ENCODE measurements at places on chromosomes 11 and 22. TPM values are rescaled to one million over a fixed set of nuclear protein-coding genes. Genes with fewer than 3 reads are reported as not detected.

DNA sequence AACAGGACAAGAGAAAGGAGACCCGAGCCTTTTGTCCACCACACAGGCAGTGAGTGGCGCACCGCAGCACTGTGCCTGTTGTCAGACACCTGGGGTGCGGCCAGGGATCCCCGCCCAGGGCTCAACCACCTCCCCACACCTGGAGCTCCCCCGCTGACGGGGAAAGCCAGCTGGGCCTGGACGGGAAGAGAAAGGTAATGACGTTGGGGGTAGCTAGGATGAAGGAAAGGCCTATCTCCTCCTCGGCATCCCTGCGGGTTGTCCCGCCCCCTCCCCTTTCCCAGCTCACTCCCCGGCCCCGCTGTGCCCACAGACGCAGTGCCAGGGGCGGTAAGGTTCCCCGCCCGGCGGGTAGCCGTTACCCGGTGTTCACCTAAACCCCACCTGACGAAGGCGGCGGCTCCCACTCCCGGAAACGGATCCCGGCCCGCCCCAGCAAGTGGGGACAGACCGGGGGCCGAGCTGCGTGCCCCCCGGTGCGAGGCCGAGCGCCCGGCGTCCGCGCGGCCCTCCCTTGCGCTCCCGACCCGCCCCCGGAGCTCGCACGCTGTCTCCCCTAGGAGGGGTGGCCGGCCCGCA lies 495 bp downstream of the HYOU1 start:
- DNase-seq = peak; percentile 54

- no peak for DNase-seq
Observed at GRCh38 chr11:96324912-96325311, 18.1 kb downstream of the MAML2 start.

- DNase-seq = no peak
Observed at GRCh38 chr11:26862801-26863200, 131.1 kb upstream of the FIBIN start.

GRCh38 chr11:5891216-5891800 lies 1.7 kb upstream of the OR52E5 start:
- DNase-seq = no peak

DNA sequence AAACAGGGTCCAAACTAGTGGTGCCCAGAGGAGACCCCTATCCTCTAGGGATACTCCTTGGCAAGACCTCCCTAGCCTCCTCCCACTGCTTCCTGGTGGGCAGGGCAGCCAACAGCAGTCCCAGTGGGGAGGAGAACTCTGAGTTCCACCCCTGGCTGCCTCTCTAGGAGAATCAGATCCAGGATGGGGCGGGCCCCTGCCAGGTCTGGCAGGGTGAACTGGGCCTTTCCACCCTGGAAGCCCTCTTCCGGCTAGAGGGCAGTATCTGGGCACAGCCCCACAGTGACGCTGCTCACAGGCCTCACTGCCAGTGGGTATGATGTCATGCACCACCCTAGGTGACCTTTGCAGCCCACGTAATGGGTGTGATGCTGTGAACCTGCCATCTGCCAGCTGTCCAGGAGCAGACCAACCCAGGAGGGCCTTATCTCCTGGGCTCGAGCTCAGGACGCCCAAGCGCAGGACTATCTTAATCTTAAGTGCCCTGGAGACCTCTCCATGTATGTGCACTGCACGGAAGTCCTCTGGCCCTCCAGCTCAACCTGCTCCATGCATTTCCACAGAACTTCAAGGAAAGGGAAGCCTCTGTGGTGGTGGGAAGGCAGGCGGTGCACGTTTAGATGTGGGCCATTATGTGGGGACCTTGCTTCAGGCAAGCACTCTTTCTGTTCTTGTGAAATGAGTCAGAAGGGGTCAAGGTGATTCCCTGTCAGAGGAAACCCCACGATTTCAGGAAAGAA lies 31.8 kb upstream of the FCHSD2 start:
- DNase-seq = peak; percentile 88

DNA sequence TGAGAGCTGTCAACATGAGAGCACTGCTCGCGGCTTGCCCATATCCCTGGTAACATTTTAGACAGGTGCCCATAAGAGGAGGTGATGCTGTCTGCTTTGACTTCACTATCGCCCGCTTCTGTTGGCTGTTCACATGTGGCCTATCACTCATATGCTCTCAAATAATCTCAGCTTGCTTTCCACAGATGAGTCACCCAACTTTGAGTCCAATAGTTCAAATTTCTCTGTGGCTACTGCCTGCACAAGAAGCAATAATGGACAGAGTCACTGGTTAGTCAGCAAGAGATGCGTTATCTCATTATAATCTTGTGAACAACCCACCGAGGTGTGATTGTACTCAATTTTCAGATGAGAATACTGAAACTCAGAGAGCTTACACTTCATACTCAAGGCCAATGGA lies 1714.1 kb downstream of the LRRC4C start:
- DNase-seq = no peak

- DNase-seq = peak; percentile 82
Observed at GRCh38 chr11:47768101-47768612, 1.0 kb upstream of the FNBP4 start.

DNA sequence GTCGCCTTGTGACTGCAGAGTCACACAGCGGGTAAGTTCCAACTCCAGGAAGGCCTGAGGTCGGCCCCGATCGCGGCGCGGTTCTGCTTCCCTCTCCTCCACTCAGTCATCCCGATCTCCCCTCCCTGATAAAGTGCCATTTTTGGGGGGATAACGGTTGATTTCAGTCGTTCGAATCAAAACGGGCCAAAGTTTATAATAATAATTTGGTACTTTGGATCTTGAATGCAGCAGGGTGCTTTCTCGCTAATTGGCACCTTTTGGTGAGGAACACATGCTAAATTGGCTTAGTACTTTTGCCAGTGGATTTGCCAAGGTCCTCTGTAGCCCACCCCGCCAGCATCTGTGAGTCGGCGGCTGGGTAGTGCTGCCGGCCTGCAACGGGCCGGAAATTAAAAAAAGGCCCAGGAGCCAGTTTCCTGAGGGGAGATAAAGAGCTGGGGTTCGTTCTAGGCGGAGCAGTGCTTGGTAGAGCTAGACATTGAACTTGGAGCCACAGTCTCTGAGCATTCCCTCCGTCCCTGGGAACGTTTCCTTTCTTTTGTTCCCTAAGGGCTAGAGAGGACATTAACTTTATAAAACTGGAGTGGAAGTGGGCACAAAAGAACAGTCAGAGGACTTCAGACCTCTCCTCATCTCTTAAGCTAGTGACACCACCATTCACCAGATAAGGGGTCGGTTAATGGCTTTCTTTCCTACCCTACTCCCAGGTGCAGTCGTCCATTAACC lies 997 bp downstream of the UBE2L3 start:
- DNase-seq = peak; percentile 56

GRCh38 chr22:47369431-47370015 lies 607.1 kb downstream of the TBC1D22A start:
- no peak for DNase-seq

DNA sequence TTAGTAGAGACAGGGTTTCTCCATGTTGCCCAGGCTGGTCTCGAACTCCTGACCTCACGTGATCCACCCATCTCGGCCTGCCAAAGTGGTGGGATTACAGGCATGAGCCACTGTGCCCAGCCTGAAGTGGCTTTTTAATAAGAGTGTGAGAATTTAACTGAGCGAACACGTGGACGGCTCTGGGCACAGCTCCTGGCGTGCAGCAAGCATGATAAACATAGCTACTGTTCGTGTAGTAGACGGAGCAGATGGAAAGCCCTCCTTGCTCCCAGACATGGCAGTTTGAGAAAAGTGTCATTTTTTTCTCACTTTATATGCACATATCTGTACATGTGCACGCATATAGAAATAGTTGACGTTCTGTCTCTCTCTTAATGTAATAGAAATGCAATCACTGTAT lies 7.0 kb downstream of the EMID1 start:
- no peak for DNase-seq

- peak; percentile 44 for DNase-seq
Observed at GRCh38 chr11:71103266-71103665, 149.1 kb downstream of the SHANK2 start.

DNA sequence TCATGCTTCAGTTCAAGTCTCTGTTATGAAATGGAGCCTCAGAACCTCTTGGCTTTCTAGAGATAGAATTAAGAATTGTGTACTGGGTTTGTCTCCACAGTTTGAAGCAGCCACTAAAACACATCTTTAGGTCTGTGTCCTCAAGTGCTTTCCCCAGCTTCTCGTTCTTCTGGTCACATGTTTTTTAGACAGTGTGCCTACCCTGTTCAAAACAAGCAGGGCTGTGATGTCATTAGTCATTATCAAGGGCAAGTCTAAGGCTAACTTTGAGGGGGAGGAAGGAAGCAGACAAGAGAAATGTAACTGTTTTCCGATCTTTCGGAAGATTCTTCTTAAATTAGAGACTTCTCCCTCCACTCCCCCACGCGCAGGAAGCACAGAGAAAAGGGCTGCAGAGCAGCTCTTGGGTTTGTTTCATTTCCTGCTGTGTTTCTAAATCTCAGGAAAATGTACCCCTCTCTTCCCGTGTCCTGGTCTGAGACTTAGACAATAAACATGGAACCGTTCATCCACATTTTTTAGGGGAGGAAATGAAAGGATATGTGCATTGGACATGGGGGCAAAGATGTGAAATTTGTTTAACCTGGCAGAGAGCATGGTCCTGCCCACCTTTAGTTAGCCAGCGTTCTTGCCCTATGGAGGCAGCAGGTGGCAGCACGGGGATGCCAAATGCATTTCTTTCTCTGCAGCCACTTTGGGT lies 3.1 kb downstream of the AKIP1 start:
- DNase-seq = no peak

DNA sequence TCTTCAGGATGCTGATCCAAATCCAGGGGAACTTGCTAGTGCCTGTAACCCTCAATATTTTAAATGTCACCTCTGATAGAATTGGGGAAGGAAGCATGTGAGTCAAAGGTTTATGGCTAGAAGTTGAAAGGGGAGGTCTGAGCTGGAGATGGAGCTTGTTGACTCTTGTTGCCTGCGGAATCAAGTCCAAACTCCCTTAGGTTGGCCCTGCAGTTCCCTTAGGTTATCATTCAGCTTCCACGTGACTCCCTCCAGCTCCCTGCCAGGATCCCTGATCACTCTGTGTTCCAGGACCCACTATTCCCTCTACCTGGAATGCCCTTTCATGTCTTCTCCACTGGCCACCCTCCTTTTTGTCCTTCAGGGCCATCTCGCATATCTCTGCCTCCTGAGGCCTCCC lies 26.2 kb upstream of the LIPT2 start:
- DNase-seq = no peak

DNA sequence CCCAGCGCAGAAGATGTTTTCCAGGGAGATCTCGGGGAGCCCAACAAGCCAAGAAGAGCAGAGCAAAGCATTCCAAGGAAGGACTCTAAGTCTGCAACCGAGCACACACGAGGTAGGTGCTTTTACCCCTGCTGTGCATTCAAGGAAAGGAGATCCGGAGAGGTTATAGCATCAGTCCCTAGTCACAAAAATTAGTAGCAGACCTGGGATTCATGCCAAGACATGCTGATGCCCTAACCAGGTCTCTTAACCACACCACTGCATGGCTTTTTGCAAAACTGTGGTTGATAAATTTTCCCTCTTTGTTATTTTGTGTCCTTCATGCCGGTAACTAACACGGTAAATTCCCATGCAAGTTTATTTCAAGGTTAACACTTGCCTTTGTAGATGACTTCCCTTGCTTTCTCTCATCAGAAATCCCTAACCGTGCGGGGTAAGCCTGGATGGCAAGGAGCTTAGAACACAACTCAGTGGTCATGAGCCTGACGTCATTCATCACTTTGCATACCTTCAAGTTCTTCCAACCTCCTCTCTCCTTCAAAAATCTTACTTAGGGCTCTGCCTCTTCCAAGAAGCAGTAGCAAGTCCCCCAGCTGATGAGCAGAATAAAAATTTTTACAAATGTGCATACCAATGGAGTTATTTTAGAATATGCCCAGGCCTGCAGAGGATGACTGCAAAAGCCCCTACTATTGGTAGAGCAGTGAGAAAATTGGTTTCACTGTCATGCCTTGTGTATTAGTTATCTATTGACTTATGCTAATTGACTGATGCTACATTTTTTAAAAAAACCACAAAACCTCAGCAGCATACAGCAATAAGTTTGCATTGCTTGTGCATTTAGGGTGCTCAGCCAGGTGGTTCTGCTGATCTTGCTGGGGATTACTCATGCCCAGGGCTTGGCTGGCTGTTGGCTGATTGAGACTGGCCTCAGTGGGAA lies 465.1 kb downstream of the MN1 start:
- no peak for DNase-seq

- DNase-seq = no peak
Observed at GRCh38 chr22:38406617-38407016, 48.4 kb downstream of the KCNJ4 start.

GRCh38 chr22:29251981-29252911 lies 15.5 kb downstream of the RHBDD3 start:
- DNase-seq = peak; percentile 37

- DNase-seq = no peak
Observed at GRCh38 chr11:66367561-66368312, 3.8 kb downstream of the SLC29A2 start.

- DNase-seq = no peak
Observed at GRCh38 chr22:46807458-46807857, 45.0 kb downstream of the TBC1D22A start.

- no peak for DNase-seq
Observed at GRCh38 chr11:126680131-126680530, 320.4 kb downstream of the KIRREL3 start.

- no peak for DNase-seq
Observed at GRCh38 chr11:103927535-103927934, 108.9 kb upstream of the DDI1 start.

DNA sequence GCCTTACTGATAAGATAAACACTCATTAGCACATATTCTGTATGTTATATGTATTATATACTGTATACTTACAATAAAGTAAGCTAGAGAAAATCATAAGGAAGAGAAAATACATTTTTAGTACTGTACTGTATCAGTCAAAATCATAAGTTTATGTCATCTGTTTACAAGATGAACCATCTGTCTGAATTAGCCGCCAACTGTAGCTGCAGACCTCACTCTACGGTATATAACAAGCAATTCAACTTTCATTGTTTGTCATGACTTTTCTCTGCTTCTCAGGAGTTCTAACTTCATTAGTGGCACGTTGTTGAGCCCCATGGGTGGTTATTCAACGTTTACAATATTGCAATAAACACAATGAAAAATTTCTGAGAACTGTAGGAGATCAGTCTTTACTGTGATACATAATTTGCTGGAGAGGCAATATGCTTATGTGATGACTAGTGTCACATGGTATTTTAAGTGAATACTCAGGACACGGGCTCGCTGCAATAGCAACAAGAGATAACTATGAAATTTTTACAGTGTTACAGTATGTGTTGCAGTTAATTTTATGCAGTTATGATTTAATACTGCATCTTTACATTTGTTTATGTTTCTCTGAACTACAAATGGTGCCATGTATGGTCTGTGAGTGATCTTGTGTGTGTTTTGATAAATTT lies 132.2 kb upstream of the CTSC start:
- no peak for DNase-seq

GRCh38 chr11:108197351-108197750 lies 25.1 kb downstream of the NPAT start:
- no peak for DNase-seq

LYVE1 gene
- total RNA-seq = 165 TPM

OR10A2 gene
- not detected for total RNA-seq

OR52E5 gene
- total RNA-seq = not detected

LMO2 gene
- 51.7 TPM for total RNA-seq

NTM gene
- 1.9 TPM for total RNA-seq

FREY1 gene
- total RNA-seq = 0.87 TPM

B4GALNT4 gene
- total RNA-seq = 3.2 TPM

OSBP2 gene
- total RNA-seq = 3.9 TPM

C22orf31 gene
- not detected for total RNA-seq

KDM4E gene
- total RNA-seq = not detected

TH gene
- 0.45 TPM for total RNA-seq

RBFOX2 gene
- 152 TPM for total RNA-seq

All from aorta (tissue), 5 donors.